NCI-H1105 treated with DMSO at 0.1 percent for 48 hours (cell line): ENCODE measurements at places on chromosomes 7 and 10.
A peak's percentile ranks its signal among the peaks of the same experiment; 100 is the strongest.

GRCh38 chr7:125425506-125425905 is 495.9 kb upstream of the POT1 start:
- DNase-seq: no peak

- no peak for DNase-seq
These were observed 987.6 kb upstream of the AUTS2 start for GRCh38 chr7:68610701-68611100.

GRCh38 chr7:33191340-33191739 is 62.0 kb downstream of the BBS9 start:
- no peak for DNase-seq

DNA sequence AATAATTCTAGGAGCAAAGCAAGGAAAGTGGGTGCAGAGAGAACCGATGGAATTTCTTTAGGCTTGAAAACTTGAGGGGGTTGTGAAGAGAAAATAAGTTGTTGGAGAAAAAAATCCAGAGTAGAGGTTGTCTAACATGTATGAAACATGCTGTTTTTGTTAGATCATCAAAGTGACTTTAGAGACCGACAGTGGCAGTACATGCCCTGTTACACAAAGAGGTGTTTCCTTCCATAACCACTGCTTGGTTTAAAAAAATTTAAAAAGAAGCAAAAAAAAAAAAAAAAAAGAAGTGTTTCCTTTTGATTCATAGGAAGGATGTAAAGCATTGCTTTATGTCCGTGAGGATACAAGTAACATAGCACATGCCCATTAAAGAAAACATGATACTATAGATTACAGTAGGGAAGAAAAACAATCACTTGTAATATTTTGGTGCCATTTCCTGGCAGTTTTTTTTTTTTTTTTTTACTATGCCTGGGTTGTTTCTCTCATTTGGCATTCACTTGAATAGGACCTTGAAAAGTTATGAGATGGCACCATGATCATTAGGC is 6.1 kb downstream of the ENTPD1 start:
- no peak for DNase-seq

GRCh38 chr10:3516234-3516922 is 268.6 kb downstream of the KLF6 start:
- DNase-seq: no peak

DNA sequence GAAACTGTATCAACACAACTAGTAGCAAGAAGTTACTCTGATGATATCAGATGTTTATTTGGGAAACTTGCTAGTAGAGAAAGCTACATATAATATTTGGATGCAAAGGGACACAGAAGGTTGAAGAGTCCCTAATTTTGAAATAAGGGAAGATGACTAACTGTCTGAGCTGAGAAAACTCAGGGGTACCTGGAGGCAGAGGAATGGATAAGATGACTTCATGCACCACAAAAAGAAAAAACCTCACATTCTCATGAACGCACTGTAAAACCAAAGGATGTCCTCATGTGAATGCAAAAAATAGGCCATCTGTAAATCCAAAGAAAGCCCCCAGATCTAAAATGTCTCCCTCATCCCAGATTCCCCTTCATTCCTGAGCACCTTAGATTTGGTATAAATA is 29.3 kb downstream of the PRSS2 start:
- no peak for DNase-seq

- peak; percentile 30 for DNase-seq
These were observed 1.3 kb upstream of the C10orf67 start for GRCh38 chr10:23345861-23346260.

DNA sequence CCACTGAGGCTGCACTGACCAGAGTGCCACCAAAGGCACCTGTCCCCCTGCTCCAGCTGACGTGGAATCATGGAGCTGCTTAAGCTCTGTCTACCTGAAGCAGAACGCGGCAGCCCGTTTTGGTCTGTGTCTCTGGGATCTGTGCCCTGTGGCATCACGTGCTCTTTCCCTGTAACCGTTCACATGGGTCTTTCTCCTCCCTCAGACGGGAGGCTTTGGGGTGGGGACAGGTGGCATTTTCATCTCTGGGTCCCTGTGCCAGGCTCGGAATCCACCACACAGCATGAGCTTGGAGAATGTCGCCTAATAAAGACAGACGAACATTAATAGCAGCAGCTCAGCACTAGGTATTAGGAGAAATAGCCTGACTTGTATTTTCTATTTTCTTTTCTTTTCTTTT is 1.6 kb upstream of the ADAP1 start:
- DNase-seq: no peak

- DNase-seq: no peak
These were observed 22.3 kb downstream of the MRPS33 start for GRCh38 chr7:140992422-140992821.

- DNase-seq: no peak
These were observed 17.2 kb downstream of the TSPAN13 start for GRCh38 chr7:16770657-16771329.

DNA sequence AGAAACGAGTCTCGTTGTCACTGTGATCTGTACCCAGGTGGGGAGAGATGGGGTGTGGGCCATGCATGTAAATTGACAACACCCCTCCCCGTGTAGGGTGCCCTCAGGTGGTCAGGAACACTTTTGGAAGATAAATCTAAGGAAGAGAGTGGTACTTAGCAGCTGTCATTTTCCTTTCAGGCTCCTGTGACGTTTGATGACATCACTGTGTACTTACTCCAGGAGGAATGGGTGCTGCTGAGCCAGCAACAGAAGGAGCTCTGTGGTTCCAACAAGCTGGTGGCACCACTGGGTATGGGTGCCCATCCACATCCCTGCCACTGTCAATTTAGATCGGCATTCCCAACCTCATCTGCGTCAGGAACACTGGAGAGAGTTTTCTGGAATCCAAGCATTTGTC is 6.3 kb downstream of the ZNF862 start:
- DNase-seq: no peak

DNA sequence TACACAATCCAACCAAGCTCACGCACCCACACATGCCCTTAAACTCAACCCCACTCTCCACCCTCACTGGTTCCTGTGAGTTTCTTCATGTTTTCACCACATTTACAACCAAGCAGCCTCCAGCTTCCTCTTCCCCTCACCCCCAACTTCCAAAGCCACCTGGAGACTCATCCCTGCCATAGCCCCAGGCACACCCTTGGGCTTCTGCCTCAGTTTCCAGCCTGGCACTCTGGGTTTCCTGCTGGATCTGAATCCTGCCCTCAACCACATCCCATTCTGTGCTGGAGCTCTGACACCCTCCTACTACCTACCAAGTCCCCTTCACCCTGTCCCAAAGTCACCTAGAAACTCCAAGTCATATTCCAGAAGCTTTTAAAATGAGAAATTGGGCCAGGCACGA is 29.4 kb downstream of the CCDC3 start:
- no peak for DNase-seq

- DNase-seq: no peak
These were observed 19.3 kb downstream of the PAPOLB start for GRCh38 chr7:4842319-4843064.

- DNase-seq: no peak
These were observed 19.6 kb upstream of the AGBL3 start for GRCh38 chr7:134966691-134967090.

GRCh38 chr10:61992671-61993668 is 91.5 kb downstream of the ARID5B start:
- peak; percentile 84 for DNase-seq

DNA sequence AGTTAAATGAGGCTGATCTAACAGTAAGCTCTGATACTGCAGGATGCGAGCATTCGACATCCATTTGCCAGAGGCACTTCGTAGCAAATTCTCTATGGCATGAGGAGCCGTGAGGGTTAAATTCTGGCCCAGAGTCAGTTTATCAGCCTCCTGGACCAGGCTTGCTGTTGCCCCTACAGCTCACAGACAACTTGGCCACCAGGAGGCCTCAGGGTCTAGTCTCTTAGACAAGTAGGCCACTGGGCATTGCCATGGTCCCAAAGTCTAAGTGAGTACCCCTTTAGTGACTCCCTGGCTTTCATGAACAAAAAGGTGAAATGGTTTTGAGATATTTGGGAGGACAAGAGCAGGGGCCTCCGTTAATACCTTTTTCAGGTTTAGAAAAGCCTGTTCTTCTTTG is 178.0 kb upstream of the MBL2 start:
- no peak for DNase-seq

GRCh38 chr7:138924501-138925225 is 56.5 kb downstream of the KIAA1549 start:
- no peak for DNase-seq

DNA sequence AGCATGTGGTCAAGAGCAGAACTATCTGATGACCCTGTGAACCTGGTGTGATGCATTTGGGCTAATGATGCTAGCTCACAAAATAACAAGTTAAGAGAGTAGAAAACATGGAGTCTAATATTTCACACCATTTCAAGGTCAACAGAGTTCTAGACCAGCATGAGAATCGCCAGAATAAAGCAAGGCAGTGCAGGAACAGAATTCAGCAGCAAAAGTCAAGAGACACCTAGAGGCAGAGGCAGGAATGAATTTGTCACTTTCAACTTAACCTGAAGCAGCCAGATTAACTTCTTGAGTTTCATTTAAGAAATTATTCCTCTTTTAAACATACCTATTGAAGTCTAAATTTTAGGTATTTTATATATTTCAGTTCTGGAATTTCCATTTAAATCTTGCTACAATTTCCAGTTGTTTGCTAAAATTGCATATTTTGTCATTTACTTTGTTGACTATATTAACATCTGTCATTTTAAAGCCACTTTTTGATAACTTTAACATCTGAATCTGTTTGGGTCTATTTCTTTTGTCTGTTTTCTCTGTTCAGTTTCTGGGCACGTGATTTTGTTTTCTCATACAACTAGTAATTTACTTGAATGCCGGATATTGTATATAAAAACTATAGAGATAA is 44.2 kb upstream of the PRSS58 start:
- peak; percentile 23 for DNase-seq

DNA sequence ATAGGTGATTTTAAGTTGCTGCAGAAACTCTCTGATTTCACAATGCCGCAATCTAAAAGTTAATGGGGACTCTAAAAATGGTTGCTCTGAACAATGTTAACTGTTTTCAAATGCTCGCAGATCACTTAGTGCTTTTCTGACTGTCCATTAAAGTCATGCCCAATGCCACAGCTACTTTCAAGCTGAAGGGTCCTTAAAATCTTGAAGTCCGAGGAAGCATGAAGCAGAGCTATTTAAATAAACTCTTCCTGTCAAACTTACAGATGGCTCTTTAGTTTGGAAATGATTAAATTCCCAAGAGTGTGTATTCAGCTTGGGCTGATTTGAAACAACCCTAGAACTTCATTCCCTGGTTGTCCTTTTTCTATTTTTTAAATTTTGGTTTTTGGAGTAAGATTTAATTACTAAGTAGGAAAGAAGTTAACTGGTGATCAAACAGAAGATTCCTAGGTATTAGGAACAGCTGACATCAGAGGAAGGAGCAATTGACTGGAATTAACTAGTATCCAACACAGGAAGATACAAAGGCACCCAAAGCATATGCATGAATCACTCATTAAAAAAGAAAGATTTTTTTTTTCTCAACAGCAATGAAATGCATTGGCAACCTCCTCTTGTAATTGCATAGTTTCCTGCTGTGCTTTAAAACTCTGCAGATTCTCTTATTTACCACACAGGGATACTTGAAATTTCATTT is 105.1 kb downstream of the NRP1 start:
- DNase-seq: no peak

GRCh38 chr10:74418285-74418872 is 267.4 kb downstream of the ADK start:
- peak; percentile 98 for DNase-seq

- no peak for DNase-seq
These were observed 64.0 kb downstream of the DKK1 start for GRCh38 chr10:52378124-52378523.

GRCh38 chr7:132362059-132362458 is 214.2 kb downstream of the PLXNA4 start:
- DNase-seq: no peak

- no peak for DNase-seq
These were observed 83.9 kb downstream of the PIP4K2A start for GRCh38 chr10:22630234-22631174.

DNA sequence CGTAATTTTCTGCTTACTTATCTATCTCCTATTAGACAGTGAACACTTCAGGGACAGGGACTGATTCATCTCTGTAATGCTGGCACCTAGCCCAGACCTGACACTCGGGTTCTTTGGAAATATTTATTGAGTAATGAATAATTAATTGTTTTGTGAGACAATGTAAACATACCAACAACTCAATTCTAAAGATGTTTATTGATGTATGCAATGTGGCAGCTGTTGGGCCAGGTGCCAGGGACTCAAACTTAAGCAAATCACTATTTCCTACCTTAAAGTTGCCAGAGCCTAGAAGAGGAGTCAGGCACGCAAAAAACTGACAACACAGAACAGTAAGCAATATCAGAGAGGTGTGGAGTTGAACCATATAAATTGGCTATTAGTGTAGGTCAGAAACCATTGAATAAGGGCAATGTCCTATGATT is 63.6 kb upstream of the BMPER start:
- DNase-seq: peak; percentile 96

GRCh38 chr7:69683002-69683401 is 84.7 kb downstream of the AUTS2 start:
- DNase-seq: peak; percentile 54

- no peak for DNase-seq
These were observed 1.9 kb upstream of the SLC18A2 start for GRCh38 chr10:117239051-117239450.

DNA sequence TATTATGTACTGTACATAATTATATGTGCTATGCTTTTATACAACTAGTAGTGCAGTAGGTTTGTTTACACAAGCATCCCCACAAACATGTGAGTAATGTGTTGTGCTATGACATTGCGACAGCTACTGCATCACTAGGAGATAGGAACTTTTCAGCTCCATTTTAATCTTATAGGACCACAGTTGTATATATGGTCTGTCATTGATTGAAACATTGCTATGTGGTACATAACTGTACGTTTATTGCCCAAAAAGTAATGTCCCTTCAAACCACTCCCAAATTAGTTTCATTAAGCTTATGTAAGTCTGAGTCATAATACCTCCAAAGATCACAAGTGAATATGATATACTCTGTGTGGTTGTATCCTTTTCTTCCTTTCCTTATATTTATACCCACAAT is 183.2 kb upstream of the POT1 start:
- no peak for DNase-seq

DNA sequence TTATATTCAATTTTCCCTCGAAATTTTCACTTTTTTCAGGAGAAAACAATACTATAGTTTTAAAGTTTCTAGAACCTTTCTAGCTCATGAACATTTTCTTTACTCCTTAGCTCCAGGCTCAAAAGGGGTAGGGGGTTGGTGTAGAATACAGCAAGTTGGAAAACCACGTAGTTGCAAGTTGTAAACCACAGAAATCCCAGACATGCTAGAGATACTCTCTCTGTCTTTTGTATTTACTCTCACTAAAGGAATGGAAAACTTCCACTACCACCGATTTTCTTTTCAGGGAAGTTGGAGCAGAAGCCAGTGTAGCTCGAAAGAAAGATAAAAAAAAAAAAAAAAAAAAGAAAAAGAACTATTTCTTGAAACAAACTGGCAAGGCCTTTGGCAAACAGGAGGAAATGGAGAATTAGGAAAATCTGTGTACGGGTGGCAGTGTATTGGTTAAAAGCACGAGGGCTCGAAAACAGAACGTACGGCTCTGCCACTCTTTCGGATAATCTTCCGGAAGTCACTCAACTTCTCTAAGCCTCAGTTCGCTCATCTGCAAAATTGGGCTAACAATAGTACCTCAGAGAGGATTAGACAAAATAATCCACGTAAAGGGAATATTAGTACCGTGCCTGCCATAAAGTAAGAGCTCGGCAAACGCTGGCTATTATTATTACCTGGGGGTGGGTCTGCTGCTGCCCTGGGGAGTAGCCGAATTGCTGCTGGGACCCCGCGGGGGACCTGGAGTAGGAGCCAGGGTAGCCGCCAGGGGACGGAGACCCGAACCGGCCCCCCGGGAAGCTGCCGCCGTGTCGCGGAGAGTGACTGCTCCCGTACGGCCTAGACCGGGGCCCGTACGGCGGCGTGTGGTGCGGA is 628 bp downstream of the MPLKIP start:
- no peak for DNase-seq
